ENCODE measurements at places on chromosomes 11 and 22. TPM values are rescaled to one million over a fixed set of nuclear protein-coding genes. Genes with fewer than 3 reads are reported as not detected.

Gene RFPL1
- not detected for total RNA-seq

Gene ANKRD13D
- total RNA-seq: 52.0 TPM

Gene SORL1
- 47.9 TPM for total RNA-seq

Gene COX8A
- 450 TPM for total RNA-seq

Gene IGLL5
- total RNA-seq: 0.62 TPM

Gene CCDC116
- total RNA-seq: 0.29 TPM

Gene SCUBE1
- 0.08 TPM for total RNA-seq

Gene PLEKHB1
- total RNA-seq: 6.8 TPM

Gene GGTLC3
- total RNA-seq: not detected

GRCh38 chr22:22730655-22731373 lies 86.4 kb downstream of the GGTLC2 start:
- no peak overlapping the region for H3K27ac ChIP-seq
- H3K36me3 ChIP-seq: no peaks in the 10 kb centered on the region
- peaks cover 5% of the 10 kb centered on the region for H3K27me3 ChIP-seq
- no peak overlapping the region for H3K4me3 ChIP-seq

DNA sequence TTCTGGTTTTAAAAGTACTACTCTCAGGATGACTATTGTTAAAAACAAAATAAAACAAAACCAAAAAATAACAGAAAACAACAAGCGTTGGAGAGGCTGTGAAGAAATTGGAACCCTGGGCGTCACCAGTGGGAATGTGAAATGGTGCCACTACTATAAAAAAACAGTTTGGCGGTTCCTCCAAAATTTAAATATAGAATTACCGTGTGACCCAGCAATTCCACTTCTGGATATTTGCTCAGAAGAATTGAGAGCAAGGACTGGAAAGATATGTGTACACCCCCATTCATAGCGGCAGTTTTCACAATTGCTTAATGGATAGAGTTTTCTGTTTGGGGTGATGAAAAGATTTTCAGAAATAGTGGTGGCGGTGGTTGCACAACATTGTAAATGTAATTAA lies 8.6 kb downstream of the APOA4 start:
- H3K36me3 ChIP-seq: no peaks in the 10 kb centered on the region
- H3K4me3 ChIP-seq: no peak overlapping the region
- no peaks in the 10 kb centered on the region for H3K4me1 ChIP-seq
- DNase-seq: no peak

DNA sequence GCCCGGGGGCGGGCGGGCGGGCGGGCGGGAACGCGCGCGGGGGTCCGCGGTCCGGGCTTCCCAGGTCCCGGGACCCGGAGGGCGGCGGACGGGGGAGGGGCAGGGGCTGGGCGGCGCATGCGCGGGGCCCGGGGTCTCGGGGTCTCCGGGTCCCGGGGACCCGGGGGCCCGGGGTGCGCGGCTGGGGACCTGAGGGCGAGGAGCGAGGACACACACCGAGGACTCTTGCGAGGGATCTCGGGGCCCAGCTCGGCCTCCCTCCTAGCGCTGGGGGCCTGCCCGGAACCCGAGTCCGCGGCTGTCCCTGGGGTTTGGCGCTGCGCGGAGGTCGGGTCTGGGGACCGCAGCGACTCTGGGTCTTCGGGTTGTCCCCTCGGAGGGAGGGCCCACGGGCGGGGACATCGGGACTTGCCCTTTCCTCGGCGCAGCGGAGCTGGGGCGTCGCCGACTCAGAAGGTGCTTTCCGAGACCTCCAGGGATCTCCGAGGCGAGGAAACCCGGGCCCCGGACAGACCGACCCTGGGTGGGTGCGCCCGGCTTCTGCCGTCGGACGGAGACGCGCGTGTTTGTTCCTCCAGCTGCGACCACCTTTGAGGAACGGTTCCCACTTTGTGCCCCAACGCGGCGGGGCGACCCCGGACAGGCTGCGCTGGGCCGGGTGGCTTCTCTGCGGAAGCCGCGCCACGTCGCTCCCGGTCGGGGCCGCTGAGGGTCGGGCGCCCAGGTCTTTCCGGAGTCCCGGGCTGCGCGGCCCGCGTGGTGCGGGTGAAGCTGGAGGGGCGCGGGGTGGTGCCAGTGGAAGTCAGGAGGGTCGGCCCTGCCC lies 540 bp downstream of the PPARA start:
- peaks cover 6% of the 10 kb centered on the region for H3K36me3 ChIP-seq
- peak overlapping the region; percentile 29 for H3K27ac ChIP-seq
- H3K27me3 ChIP-seq: peaks cover 9% of the 10 kb centered on the region
- H3K4me1 ChIP-seq: peaks cover 14% of the 10 kb centered on the region
- peak; percentile 69 for DNase-seq

- H3K27ac ChIP-seq: no peak overlapping the region
- H3K4me3 ChIP-seq: no peak overlapping the region
- no peaks in the 10 kb centered on the region for H3K27me3 ChIP-seq
- no peak for DNase-seq
Measured at GRCh38 chr11:127273593-127274327, 273.2 kb upstream of the KIRREL3 start.

DNA sequence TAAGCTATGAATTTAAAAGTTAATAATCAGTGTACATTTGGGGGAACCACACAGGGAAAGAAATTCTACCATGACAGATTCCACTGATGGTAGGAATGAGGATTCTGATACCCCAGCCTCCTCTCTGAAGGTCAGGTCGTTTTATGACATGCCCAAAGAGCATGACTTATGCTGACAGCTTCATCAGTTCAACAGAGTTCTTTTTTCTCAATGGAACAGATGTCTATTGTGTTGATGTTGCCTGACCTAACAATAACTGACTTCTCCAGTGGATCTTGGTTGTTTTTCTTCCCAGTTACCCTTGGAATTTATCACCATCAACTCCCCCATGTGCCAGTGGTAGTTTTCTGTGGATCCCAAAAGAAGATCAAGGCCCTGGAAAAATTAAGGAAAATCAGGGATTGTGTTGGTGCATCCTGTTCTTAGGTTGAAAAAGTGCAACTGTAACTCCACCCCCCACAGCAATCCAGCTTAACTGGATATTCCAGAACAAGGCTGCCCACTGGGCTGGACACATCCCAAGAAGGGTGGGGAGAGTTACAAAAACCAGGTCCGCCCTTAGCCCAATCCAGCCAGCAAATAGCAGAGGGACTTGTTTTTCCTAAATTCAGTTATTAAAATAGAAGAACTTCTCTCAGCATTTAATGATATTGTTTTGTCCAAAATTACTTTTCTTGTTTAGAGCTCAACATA lies 31.5 kb upstream of the CAT start:
- H3K27me3 ChIP-seq: peaks cover 52% of the 10 kb centered on the region
- no peak overlapping the region for H3K27ac ChIP-seq
- no peak for DNase-seq
- no peaks in the 10 kb centered on the region for H3K36me3 ChIP-seq
- H3K4me3 ChIP-seq: no peak overlapping the region

DNA sequence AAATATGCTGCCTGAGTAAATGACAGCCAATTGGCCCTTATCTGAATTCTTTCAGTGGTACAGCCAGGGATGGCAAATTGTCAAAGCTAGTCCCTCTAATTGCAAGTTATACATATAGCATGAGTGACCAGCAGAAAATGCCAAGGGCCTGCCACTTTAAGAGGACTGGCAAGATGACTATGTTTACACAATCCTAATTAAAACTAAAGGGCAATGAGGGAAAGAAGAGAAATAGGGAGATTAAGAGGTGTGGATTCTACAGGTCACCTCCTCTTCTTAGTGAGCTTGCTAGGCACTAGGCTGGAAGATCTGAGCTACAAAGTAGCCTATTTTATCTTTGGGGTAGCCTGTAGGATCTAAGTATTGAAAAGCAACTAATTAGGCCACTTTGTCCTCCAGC lies 13.5 kb downstream of the NUMA1 start:
- no peaks in the 10 kb centered on the region for H3K27me3 ChIP-seq
- no peak overlapping the region for H3K27ac ChIP-seq
- no peak overlapping the region for H3K4me3 ChIP-seq

- H3K27ac ChIP-seq: no peak overlapping the region
- H3K4me1 ChIP-seq: peaks cover 5% of the 10 kb centered on the region
- no peak overlapping the region for H3K4me3 ChIP-seq
- H3K27me3 ChIP-seq: no peaks in the 10 kb centered on the region
Measured at GRCh38 chr11:407651-408123, 7.1 kb downstream of the SIGIRR start.

GRCh38 chr22:27292542-27293299 lies 508.8 kb downstream of the MN1 start:
- no peaks in the 10 kb centered on the region for H3K36me3 ChIP-seq
- peaks cover 32% of the 10 kb centered on the region for H3K27me3 ChIP-seq
- H3K27ac ChIP-seq: no peak overlapping the region
- H3K4me1 ChIP-seq: no peaks in the 10 kb centered on the region
- no peak overlapping the region for H3K4me3 ChIP-seq

- H3K27me3 ChIP-seq: no peaks in the 10 kb centered on the region
- no peaks in the 10 kb centered on the region for H3K36me3 ChIP-seq
- no peak overlapping the region for H3K27ac ChIP-seq
- no peak overlapping the region for H3K4me3 ChIP-seq
Measured at GRCh38 chr22:29877620-29878019, 5.4 kb upstream of the MTMR3 start.

GRCh38 chr11:120950880-120951279 lies 73.0 kb upstream of the TBCEL start:
- H3K4me3 ChIP-seq: no peak overlapping the region
- H3K36me3 ChIP-seq: no peaks in the 10 kb centered on the region
- peaks cover 19% of the 10 kb centered on the region for H3K27me3 ChIP-seq
- H3K4me1 ChIP-seq: peaks cover 4% of the 10 kb centered on the region

- H3K4me3 ChIP-seq: no peak overlapping the region
- DNase-seq: peak; percentile 25
- H3K27ac ChIP-seq: no peak overlapping the region
Measured at GRCh38 chr11:33542921-33543320, 157.7 kb downstream of the C11orf91 start.

DNA sequence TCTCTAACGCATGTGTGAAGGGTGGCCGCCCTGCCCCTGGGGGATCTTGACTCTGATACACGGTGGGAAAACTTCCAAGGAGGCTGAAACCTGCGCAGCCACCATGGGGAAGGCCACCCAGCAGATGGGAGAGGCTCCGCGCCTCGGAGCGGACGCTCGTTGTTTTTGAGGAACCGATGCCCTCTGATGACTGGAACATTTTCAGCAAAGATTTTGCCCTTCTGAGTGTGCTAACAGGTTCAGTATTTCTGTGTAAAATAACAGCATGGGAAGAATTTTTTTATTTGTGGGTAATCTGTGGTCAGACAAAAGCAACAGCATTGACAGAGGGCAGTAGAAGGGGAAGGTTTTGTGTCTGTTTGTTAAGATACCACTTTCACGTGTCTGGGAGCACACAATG lies 16.7 kb downstream of the MB start:
- no peak overlapping the region for H3K4me3 ChIP-seq
- no peaks in the 10 kb centered on the region for H3K36me3 ChIP-seq
- DNase-seq: no peak
- H3K27ac ChIP-seq: no peak overlapping the region

DNA sequence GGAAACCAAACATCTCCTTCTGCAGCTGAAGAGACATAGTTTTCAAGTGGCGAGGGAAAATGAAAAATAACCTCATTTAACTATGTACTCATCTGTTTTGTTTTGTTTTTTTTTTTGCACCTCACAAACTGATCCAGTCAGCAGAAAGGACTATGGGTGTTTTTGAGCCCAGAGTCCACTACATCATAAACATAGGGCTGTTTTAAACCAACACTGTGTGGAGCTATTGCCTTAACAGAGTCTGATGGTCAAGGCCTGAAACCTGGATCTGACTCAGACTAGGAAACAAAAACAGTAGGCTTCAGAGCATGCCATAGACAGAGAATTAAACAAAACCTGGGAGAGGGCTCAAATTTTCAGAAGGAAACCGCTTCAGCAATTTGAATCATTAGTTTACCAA lies 99.3 kb upstream of the FSHB start:
- H3K4me1 ChIP-seq: no peaks in the 10 kb centered on the region
- H3K4me3 ChIP-seq: no peak overlapping the region
- H3K27me3 ChIP-seq: no peaks in the 10 kb centered on the region
- no peak overlapping the region for H3K27ac ChIP-seq
- no peak for DNase-seq

GRCh38 chr11:92810423-92811064 lies 158.9 kb upstream of the MTNR1B start:
- no peak overlapping the region for H3K27ac ChIP-seq
- no peaks in the 10 kb centered on the region for H3K4me1 ChIP-seq

GRCh38 chr11:121431820-121432526 lies 20.1 kb upstream of the SORL1 start:
- no peaks in the 10 kb centered on the region for H3K27me3 ChIP-seq
- peaks cover 28% of the 10 kb centered on the region for H3K4me1 ChIP-seq
- DNase-seq: no peak
- no peak overlapping the region for H3K27ac ChIP-seq

GRCh38 chr22:31603574-31603973 lies 58.4 kb downstream of the PISD start:
- peaks cover 1% of the 10 kb centered on the region for H3K4me1 ChIP-seq
- no peak overlapping the region for H3K27ac ChIP-seq
- H3K36me3 ChIP-seq: peaks cover 6% of the 10 kb centered on the region

DNA sequence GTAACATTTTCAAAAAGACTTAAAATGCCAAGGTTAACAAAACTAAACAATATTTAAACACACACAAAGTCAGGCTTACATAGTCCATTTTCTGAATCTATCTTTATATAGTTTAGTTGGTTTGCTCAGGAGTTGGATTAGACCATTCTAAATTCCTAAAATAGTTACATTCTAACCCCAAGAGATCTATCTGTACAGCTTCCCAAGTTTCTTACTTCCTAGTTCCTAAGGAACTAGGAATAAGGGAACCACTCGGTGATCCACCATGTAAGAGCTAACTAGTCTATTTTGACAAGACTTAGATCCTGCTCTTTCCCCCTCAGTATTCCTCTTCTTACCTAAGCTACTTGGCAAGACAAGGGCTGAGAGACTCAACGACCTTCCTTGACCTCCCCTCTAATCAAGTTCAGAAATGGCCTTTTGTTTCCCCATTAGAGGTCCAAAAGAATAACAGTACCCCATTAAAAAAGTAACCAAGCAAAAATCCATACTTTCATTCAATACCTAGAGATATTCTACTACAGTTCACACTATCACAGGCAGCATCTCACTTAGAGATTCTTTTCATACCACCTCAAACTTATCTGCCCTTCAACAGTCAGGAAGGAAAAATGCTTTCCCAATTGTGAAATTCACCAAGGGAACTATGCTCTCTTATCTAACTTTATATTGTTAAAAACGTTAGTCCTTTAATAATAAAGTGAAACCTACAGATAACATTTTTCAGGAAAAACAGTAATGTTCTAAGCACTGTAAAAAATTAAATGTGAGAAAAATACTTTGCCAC lies 253.1 kb downstream of the TTC28 start:
- no peak overlapping the region for H3K4me3 ChIP-seq
- no peak for DNase-seq
- no peak overlapping the region for H3K27ac ChIP-seq
